ENCODE measurements at places on chromosomes 5 and 9.
A peak's percentile ranks its signal among the peaks of the same experiment; 100 is the strongest.

DNA sequence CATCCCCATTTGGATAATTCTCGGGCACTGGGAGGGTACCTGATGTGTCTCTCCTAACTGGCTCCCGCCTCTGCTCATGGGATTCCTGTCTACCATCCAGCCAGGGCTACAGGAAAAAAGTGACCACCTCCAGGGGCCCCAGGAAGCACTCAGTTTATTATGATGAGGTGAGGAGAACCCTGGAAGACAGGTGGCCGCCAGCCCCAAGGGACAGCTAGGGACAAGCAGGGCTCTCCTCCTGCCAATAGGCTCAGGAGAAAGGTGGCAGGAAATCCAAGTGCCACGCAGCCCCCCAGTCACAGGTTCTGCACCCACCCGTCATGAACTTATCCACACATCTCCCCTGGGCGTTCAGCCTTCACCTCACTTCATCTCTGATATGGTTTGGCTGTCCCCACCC is 61.5 kb upstream of the ZNF354A start:
- DNase-seq: no peak

DNA sequence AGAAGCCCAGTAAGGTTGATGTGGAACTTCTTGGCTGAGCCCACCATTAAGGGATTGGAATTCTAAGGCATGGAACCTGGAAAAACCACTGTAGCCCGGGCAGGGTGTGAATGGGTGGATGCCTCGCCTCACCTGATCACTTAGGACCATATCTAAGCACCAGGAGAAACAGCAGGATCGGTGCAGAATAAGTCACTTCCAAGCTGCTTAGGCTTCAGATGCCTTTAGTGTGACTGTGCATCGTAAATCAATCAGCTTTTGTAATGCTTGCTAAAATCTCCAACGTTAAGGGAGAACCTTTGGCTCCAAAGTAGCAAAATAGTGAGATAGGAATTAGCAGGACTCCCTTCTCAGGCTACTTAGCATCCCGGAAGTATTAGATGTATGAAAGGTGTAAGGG is 103.9 kb upstream of the MEGF10 start:
- DNase-seq: no peak

GRCh38 chr5:144156767-144157171 is 13.7 kb downstream of the YIPF5 start:
- DNase-seq: no peak

DNA sequence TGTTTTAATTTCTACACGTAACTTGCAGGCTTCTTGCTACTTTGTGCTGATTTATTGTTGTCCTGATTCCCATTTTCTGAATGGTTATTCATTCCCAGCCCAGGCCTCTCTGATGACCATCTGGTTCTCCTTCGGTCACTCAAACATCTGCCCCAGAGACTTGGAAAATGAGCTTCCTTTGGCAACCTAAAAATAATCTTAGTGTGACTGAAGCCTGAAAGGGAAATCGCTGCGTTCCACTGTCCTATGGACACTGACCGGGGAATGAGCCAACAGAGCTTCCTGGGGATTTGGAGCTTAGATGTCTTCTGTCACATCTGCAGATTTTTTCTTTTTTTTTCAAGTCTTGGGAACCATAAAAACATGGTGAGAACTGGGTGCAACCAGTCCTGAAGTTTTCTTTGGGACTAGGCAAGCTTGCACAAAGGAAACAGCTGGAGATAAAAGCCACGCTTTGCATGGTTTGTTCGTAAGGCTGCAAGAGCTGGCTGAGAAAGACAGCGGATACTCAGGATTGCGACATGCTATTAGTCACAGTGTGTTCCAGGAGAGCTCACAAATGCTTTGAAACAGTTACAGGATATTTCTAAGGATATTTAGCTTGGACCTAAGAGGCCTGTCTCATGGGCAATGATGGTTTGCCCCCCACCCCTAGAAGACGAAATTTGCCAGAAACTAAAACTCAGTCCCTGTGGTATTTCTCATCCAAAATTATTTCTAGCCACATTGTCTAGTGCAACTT is 146.2 kb downstream of the GOLPH3 start:
- no peak for DNase-seq

GRCh38 chr9:123064716-123065115 is 31.2 kb downstream of the GPR21 start:
- no peak for DNase-seq

GRCh38 chr9:93967020-93967803 is 12.1 kb upstream of the BARX1 start:
- peak; percentile 34 for DNase-seq

DNA sequence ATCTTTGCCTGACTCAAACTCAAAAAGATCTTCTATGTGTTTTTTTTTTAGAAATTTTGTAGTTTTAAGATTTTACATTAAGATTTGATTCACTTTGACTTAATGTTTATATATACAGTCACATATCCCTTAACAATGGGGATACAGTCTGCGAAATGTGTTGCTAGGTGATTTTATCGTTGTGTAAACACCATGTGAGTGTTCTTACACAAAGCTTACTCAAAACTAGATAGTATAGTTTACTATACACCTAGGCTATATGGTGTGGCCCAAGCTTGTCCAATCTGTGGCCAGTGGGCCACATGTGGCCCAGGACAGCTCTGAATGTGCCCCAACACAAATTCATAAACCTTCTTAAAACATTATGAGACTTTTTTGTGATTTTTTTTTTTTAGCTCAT is 131.9 kb downstream of the CWC27 start:
- DNase-seq: no peak

DNA sequence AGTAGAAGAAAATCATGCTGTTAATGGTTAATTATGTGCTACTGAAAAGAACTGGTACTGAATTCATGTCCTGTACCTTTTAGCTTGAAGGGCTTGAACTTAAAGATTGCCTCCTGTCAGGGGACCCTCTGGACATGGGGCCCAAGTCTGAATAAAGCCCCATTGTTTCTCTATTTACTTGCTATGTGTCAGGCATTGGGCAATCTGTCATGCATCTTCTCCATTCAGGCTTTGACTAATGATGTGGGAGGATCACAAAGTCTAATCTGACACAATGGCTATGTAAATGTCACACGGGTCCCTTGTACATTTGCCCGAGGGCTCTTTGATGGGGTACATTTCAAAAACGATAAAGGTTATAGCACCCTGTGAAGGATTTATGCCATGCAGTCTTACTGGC is 64.0 kb upstream of the TUSC1 start:
- no peak for DNase-seq

DNA sequence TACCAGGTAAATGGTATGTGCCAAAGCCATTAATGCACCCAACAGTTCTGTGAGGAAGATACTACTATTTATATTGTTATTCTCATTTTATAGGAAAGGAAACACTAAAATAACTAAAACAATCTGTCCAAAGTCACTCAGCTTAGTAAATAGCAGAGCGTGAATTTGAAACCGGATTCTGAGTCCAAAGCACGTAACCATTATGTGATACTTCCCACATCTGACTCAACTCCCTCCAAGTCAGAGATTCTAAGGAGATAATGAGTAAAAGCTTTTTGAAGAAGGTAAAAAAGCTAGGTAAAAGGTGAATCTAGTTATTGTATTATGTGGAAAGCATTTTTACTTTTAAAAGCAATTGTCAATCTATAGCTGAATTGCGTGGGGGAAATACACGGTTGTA is 208.9 kb downstream of the PBX3 start:
- no peak for DNase-seq

GRCh38 chr5:133884569-133885311 is 83.7 kb downstream of the C5orf15 start:
- DNase-seq: peak; percentile 28

GRCh38 chr9:126999315-127000068 is 84.9 kb downstream of the RALGPS1 start:
- no peak for DNase-seq

- no peak for DNase-seq
These were observed 29.0 kb upstream of the SSBP2 start for GRCh38 chr5:81779916-81780266.

GRCh38 chr5:148746826-148747535 is 79.4 kb upstream of the ADRB2 start:
- no peak for DNase-seq

GRCh38 chr9:97924386-97924785 is 2.1 kb upstream of the TRMO start:
- no peak for DNase-seq

- no peak for DNase-seq
These were observed 3.2 kb downstream of the PIP5KL1 start for GRCh38 chr9:127927201-127927987.

- no peak for DNase-seq
These were observed 252.1 kb downstream of the SEC61B start for GRCh38 chr9:99474186-99474585.

- DNase-seq: no peak
These were observed 102.8 kb downstream of the TAF11L14 start for GRCh38 chr5:17737092-17737491.

GRCh38 chr9:137147793-137148160 is 8.8 kb downstream of the GRIN1 start:
- DNase-seq: no peak

GRCh38 chr9:126932871-126933321 is 18.3 kb downstream of the RALGPS1 start:
- no peak for DNase-seq

DNA sequence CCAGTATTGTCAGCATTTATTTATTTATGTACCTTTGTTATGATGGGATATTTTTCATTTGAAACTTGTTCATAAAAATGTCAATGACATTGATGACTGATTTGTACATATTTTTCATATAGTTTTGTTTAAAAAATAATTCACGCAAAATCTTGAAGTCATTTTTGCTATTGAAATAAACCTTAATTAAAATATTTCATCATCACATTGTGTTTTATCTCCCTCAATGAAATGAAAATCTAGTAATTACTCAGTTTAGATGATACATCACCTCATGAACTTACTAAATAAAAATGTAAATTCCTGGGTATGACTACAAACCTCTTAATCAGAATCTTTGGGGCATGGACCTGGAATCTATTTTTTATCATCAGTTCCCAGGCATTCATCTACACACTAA is 89.6 kb downstream of the OSMR start:
- DNase-seq: no peak

DNA sequence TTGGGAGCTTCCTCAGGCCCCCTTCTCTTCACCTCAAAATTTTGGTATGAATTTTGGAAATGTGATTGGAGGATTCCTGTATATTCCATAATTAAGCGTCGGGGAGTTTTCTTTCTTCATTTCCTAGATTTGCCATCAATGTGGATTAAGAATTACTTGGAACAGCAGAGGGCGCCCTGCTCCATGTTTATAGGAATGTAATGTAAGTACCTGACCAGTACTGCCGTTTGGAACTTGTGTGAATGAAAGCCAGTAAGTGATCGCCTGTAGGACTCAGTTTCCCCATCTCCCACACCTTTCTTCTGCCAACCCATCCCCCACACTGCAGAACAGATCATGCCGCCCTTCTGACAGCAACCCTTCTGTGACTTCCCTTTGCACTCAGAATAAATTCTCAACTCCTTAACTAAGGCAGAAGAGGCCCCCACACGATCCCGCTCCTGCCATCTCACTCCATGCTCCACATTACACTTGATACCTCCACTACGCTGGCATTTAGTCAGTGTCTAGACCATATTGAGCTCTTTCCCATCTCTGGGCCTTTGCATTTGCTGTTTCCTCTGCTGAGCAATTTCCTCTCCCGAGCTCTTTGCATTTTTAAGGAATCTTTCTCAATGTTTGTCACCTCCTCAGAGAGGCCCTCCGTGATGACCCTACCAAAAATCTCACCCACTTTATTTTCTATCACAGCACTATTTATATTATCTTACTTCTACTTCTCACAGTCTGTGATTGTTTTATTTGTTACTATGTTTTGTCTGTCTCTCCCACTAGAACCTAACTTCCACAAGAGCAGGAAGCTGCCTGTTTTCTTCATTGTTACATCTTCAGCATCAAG is 79.5 kb upstream of the HTR4 start:
- peak; percentile 76 for DNase-seq

DNA sequence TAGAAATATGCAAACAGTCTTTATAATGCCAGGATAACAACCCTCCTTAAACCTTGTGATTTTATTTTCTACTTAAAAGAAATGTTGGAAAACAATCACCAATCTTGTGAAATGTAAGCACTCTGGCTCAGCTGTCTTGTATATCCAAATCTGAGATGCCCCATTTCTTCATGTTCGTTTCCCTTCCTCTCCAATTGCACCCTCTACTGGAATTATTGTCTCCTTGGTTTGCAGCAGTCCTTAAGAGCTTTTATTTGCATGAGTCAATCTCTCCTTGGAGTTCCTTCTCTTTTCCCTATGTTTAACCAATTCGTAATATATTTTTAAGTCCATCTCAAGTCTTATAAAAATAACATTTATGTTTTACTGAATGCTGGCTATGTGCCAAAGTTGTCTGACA is 362.0 kb upstream of the CDH10 start:
- no peak for DNase-seq

- DNase-seq: no peak
These were observed 4.4 kb upstream of the QSOX2 start for GRCh38 chr9:136249877-136250559.

DNA sequence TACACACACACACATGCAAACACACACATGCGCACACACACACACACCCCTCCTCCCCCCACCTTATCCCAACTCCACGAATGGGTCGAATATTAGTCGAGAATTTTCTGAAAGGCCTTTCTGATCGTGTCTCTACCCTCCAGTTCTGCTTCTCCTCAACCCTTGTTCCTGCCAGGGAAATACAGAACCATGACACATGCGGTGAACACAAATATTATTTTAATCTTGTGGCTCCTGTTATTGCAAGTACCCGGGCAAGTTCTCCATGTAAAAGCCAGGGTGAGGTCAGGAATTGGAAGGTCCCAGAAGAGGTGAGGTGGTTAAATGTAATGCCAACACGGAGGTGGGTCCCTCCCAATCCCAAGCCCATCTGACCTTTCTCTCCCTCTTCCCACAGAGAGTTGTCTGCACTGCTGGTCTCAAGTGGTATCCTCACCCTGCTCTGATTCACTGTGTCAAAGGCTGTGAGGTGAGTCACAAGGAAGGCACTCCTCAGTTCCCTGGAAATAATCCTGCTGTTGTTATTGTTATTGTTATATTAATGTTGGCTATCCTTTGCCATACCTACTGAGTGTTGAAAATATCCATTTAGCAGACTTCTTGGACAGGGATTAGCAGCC is 223.7 kb downstream of the PAPPA start:
- DNase-seq: no peak

DNA sequence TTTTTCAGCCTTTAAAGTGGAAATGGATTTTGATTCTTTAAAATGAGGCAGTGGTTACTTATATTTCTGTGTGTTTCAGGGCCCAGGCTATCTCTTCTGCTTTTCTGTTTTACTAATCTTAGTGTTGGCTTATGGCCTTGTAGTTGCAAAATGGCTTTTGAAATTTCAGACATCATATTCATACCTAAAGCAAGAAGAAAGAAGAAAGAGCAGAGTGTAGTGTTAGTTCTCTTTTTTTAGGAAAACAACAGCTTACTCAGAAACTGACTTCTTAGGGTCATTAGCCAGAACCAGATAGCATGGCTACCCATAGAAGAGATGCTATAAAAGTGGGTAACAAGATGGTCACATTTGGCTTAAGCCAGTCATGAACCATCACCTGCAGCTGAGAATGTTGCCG is 20.9 kb downstream of the ZBED3 start:
- DNase-seq: no peak

DNA sequence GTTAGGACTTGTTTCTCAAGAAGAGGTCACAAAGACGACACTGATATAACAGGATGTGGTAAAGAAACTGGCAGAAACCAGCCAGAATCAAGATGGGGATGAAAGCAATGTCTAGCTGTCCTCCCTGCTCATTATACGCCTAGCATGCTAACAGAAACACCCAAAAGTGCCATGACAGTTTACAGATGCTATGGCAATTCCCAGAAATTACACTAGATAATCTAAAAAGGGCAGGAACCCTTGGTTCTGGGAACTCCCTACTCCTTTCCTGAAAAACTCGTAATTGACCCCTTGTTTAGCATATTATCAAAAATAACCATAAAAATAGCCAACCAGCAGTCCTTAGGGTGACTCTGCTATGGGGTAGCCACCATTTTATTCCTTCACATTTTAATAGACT is 10.9 kb upstream of the MRPS30 start:
- no peak for DNase-seq
